ENCODE measurements at places on chromosomes 1 and 21. TPM values are rescaled to one million over a fixed set of nuclear protein-coding genes. Genes with fewer than 3 reads are reported as not detected.

Gene MTF1
- total RNA-seq = 2.3 TPM

Gene IRF6
- 5.4 TPM for total RNA-seq

Gene B3GALNT2
- 16.5 TPM for total RNA-seq

Gene EFNA1
- 1.8 TPM for total RNA-seq

Gene TTLL10
- not detected for total RNA-seq

Gene GJC2
- 4.6 TPM for total RNA-seq

Gene VASH2
- total RNA-seq = 3.5 TPM

Gene FCGR1A
- total RNA-seq = not detected

Gene HSD3B1
- total RNA-seq = 0.39 TPM

Gene S100A12
- not detected for total RNA-seq

Gene MYBPH
- total RNA-seq = 8.5 TPM

Gene SLC44A3
- not detected for total RNA-seq

Gene CHTOP
- 41.9 TPM for total RNA-seq

Gene PACC1
- 9.6 TPM for total RNA-seq

Gene RHOU
- 10.1 TPM for total RNA-seq

Gene ATP1A4
- total RNA-seq = not detected

Gene AKR7A3
- under 0.01 TPM for total RNA-seq

Gene LORICRIN
- not detected for total RNA-seq

Gene STXBP3
- total RNA-seq = 28.3 TPM

Gene HPCAL4
- total RNA-seq = not detected

Gene XCL2
- not detected for total RNA-seq

Gene KIF2C
- total RNA-seq = 19.3 TPM

Gene GRHL3
- total RNA-seq = not detected

Gene HES3
- not detected for total RNA-seq

Gene GPX7
- 55.5 TPM for total RNA-seq

Gene TCP10L
- total RNA-seq = not detected

Gene PLA2G2C
- total RNA-seq = not detected

Gene OVAAL
- not detected for total RNA-seq

Gene TMEM81
- 1.3 TPM for total RNA-seq

Gene SELP
- total RNA-seq = not detected

Gene SLC1A7
- not detected for total RNA-seq

Gene MIS18A
- 12.5 TPM for total RNA-seq

Gene NOS1AP
- total RNA-seq = 0.39 TPM

Gene PLPPR4
- 0.13 TPM for total RNA-seq

Gene TPTE
- not detected for total RNA-seq

Gene AADACL4
- total RNA-seq = not detected

Gene LSS
- total RNA-seq = 103 TPM

Gene LRRC38
- total RNA-seq = 0.39 TPM

Gene NTNG1
- total RNA-seq = 0.64 TPM

Gene MEX3A
- total RNA-seq = 7.0 TPM

Gene CHAF1B
- total RNA-seq = 4.2 TPM

Gene OLIG2
- total RNA-seq = not detected

Gene LCE2A
- total RNA-seq = not detected

Gene WDR3
- total RNA-seq = 12.2 TPM

Gene FCRL1
- total RNA-seq = not detected

Gene IVL
- not detected for total RNA-seq

Gene CRYAA
- total RNA-seq = not detected

Gene DEDD
- total RNA-seq = 22.4 TPM

Gene SMPDL3B
- 0.26 TPM for total RNA-seq

Gene SLC35F3
- 0.39 TPM for total RNA-seq

Gene NUP210L
- not detected for total RNA-seq

Gene PTGS2
- 4.8 TPM for total RNA-seq

Gene PTCH2
- 0.13 TPM for total RNA-seq

Gene ADGRL4
- 22.1 TPM for total RNA-seq

Gene ZNF436
- 8.0 TPM for total RNA-seq
